ENCODE measurements at places on chromosomes 1 and 21. TPM values are rescaled to one million over a fixed set of nuclear protein-coding genes. Genes with fewer than 3 reads are reported as not detected.

DNA sequence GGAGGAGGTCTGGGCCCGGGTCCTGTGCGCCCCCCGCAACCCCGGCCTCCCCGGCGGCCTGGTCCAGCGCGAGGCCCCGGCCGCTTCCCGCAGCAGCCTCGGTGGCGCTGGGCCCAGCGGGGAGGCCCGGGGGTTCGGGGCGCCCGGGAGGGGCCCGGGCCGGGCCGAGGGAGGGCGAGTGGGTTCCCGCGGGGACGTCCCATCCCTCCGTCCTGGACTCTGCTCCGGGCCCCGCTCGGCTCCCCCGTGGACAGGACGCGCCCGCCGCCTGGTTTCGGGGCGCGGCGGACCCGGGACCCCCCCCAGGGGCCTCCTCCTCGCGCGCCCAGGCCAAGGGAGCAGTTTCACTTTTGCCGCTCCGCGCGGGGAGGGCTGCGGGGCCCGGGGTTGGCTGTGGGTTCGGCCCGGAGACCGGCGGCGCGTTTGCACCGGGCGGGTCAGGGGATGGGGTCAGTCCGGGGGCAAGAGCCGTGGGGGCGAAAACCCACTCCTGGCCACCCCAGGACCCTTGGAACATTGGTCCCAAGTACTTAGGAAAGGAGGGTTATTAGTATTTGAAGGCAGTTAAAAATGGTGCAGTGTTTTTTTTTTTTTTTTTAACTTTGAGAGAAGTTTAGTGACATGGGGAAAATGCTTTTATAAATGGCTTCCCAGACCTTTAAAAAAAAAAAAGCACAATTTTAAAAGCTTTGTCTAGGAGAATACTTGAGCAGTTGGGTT is 677 bp downstream of the AGPAT3 start:
- peak; percentile 20 for DNase-seq

DNA sequence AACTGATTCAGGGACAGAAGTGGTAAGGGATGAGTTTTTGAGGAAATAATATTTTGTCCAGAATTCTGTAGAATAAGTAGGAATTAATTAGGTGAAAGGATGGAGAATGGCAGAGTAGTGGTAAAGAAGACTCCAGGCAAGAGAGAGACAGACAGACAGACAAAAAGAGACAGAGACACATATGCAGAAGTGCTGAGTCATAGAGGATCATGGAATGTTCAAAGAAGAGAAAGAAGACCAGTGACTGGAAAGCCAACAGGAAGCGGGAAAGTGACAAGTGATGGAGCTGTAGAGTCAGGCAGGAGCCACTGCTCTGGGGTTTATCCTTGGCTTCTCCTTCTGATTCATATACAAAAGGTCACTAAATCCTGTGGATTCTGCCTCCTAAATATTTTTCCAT is 85.9 kb downstream of the UROD start:
- no peak for DNase-seq

DNA sequence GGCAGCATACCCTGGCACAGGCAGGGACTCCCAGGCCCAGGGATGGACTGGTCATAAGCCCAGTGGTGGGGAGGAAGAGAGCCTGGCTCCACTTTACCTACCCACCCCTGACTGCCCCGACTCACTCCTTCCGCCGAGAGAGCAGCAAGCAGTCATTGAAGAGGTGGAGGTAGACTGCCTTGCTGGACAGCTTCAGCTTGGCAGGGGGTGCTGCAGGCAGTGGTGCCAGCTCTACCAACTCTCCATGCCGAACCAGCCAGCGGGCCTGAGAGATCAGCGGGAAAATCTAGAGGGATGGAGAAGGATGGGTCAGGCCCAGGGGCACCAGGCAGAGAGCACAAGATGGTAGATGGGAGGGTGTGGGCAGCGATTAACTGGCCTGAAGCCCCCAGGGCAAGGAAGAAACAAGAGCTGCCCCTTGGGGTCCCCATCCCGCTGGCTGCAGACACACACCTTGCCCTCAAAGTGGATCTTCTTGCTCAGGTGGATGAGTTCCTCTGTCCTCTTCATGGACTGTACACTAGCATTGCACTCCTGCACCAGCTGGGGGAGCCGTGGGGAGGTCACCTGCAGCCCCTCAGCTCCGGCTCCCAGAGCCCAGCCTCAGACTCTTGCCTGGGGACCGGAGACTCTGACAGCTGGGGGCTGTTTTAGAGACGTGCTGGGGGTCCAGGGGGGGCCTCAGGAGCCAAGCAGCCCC is 7.7 kb downstream of the ARHGEF19 start:
- no peak for DNase-seq

DNA sequence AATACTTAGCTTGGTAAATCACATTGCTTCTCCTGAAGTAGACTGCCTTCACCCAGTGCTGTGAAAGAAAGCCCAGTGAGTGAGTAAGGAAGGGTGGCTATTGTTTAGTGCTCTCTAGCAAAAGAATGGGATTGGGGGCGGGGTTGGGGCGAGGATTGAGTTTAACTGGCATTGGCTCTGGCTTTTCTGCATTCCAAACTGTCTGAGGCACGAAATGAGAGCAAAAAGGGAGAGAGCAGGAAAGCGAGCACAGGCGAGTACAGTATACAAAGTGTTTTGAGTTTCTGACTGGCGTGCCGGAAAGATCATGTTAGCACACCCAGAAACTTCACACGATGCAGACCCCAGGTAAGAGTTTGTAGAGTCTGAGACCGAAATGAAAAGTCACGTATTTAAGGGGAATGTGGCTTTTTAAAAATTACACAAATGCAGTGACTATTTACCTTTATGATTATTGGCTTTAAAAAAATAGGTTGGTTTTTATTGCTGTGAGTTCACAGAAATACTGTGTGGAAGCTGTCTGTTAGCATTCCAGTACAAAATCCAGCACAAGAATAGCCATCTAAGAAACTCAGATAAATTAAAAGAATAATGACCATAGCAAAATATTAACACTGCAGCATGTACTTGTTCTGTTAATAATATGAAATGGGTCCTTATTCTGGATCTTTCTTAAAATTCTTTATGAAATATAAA is 155.4 kb downstream of the CLEC20A start:
- peak; percentile 94 for DNase-seq

DNA sequence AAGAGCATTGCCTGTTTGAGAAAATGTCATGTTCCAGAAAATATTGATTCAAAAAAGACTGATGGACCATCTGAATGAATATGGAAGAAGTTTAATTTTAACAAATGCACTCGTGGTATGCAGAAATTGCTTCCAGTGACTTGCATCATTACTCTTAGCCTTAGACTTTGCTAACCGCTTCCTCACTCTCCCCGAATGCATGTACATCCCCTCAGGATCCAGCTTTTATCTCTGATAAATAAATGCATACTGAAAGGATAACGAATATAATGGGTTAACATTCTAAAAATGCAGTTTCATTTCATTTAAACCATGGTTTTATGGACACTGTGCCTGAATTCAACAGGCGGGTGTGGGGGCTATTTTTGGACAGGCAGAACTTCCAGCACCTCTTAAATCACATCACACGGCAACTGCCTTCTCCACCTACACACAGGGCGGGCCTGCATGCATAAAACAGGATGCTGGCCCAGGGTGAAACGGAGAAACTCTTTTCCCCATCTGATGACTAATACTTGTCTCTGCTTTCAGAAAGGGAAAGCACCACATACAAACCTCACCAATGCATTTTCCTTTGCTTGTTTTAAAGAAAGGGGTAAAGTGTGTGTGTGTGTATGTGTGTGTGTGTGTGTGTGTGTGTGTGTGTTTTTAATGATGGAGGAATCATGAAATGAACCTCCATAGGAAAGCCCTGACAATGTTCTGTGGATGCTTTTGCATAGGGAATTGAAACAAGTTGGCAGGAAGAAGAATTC is 48.7 kb downstream of the SPAG17 start:
- DNase-seq: peak; percentile 81

- DNase-seq: no peak
Observed at GRCh38 chr1:161229896-161230295, 4.0 kb downstream of the TOMM40L start.

DNA sequence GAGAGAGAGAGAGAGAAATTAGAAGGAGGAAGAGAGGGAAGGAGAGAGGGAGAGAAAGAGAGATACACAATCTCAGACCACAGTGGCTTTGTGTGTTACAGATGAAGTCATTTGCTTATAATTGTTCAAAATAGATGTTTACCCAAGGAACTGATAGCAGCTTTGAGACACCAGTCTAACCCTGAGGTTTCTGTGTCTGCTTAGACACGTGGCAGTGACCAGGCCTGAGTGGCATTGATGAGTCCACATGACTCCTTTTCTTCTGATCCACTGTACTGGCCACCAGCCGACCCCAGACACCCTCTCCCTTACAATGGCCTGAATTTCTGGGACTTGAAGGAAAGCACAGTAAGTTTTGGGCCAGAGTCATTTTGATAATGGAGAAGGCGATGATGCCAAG is 104.9 kb downstream of the DUSP10 start:
- no peak for DNase-seq

DNA sequence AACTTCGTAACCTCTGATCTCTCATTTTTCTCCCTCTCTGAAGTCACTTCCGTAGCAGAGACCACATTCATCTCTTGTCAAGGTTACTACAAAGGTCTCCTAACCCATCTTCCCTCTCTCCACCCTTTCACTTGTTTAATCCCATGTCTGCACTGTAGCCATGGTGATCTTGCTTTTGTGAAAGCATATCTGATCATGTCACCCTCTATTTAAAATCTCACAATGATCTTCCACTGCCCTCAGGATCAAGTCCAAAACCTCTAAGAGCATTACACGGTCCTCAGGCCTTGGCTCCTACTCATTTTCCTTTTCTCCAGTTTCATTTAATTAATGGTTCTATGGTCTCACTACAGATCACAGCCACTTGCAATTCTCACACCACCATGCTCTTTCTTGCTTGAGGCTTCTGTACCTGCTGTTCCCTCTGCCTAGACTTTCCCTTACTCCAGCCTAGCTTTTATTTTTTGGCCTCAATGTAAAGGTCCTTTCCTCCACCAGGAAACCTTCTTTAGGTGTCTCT is 12.1 kb downstream of the ARHGEF11 start:
- no peak for DNase-seq

GRCh38 chr1:47482786-47483185 is 44.9 kb downstream of the FOXD2 start:
- no peak for DNase-seq

DNA sequence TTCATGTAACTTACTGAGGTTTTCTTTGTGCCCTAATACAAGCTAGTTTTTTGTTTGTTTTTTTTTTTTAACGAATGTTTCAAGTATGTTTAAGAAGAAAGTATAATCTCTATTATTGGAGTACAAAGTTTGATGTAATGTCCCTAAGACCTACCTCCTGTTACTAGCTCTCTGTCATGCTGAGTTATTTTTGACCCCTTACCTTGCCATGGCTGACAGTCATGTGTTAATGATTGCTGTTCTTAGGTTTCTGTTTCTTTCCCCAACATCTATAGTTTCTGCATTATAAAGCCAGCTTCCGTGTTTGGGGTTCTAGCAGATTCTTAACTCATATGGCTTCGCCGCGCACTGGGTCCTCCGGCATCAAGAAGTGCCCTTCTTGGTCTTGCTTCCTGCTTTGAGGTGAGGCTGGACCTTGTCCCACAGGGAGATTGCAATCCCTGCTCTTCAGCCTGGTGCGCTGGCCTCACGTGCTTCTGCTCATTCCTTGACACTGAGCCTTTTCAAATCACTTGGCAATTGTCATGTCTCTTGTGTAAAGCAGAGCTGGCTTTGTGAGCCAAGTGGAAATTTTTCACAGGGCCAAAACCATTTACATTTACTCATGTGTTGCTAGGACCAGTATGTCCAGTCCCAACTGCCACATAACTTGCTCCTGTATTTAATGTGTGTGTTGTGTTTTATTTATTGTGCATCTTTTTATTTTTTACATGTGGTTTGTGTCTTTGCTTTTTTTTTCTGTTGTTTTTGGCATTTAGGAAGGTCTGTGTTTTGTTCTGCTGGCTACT is 135.0 kb upstream of the COL6A1 start:
- DNase-seq: peak; percentile 63

GRCh38 chr1:43636006-43636641 is 13.8 kb upstream of the KDM4A start:
- no peak for DNase-seq

DNA sequence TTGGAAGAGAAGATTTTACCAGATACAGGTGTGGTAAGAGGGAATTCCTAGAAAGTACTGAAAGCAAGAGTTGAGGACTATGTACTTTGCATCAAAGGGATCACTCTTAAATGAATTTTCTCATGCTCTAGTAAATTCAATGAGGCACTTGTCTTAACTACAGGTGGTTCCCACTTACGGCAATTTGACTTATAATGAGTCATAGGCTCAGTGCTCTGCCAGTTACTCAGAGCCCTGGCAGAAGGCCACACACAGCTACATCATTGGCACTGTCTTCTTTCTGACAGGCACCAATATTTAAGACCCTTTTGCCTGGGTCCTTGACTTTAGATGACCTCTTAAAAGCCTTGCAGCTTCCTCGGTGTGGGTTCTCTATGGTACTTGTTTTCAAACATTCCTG is 15.9 kb upstream of the ADAMTS5 start:
- DNase-seq: peak; percentile 51

- peak; percentile 72 for DNase-seq
Observed at GRCh38 chr1:156371553-156372264, 2.7 kb downstream of the RHBG start.

DNA sequence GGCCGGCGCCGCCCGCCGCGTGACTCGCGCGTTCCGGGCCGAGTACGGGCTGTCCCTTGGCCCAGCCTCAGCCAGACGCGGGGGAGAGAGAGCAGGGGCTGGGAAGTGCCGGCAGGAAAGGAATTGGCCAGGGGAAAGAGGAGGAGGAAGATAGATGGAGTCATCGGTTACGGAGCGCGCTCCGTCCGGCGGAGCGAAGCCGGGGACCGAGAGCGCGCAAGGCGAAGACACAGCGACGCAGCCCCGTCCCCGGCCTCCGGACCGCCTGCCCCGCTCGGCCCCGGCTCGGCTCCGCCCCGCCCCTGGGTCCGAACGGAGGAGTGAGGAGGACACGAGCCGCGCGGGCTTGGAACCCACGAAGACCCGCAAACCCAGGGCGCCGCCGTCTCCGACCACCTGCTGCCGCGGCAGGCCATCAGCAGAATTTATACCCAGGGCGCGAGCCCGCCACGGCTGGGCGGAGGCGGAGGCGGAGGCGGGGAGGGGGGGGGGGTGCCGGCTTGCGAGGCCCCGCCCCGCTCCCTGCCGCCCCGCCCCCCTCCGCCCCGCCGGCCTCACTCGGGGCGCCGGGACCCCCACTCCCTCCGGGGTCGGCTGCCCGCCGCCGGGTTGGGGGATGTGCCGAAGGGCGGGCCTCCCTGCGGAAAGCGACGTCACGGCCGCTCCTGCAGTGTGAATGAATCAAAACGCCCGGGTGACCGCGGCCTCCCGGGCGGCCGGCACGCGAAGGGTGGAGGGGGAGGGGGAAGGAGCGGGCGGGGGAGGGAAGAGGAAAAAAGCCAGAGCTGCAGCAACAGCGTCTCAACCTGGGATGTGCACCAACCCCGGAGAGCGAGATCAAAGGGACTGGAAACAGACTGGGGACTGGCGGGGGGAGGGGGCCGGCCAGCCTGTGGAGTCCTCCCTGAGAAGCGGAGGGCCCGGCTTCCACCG is at the start of gene LHX4:
Gene LHX4, plus strand, starts transcription at position 782 of the 933 bp plus-strand sequence. CDS start 266 bp downstream, outside the sequence.
- DNase-seq: no peak

- DNase-seq: peak; percentile 86
Observed at GRCh38 chr1:35062518-35063196, 16.5 kb upstream of the ZMYM1 start.

GRCh38 chr1:62265956-62266935 is 53.0 kb downstream of the KANK4 start:
- DNase-seq: no peak

Gene LENEP
- not detected for total RNA-seq

Gene CHI3L2
- 10.5 TPM for total RNA-seq

Gene PEAR1
- total RNA-seq: 10.8 TPM

Gene CFAP45
- total RNA-seq: 0.27 TPM

Gene RAB29
- total RNA-seq: 28.2 TPM

Gene PLA2G4A
- total RNA-seq: 74.7 TPM

Gene CNKSR1
- total RNA-seq: not detected
